A375 (cell line): ENCODE measurements at places on chromosomes 13 and 19. TPM values are rescaled to one million over a fixed set of nuclear protein-coding genes. Genes with fewer than 3 reads are reported as not detected.

The SIX5 gene
- 22.1 and 24.4 TPM in 2 replicates for total RNA-seq

The CCDC122 gene
- total RNA-seq: 4.8 and 5.3 TPM in 2 replicates

The EXOC3L2 gene
- total RNA-seq: 0.53 and 0.72 TPM in 2 replicates

The ZNF554 gene
- total RNA-seq: 2.1 and 2.3 TPM in 2 replicates

The ZNF709 gene
- total RNA-seq: 0.45 and 0.98 TPM in 2 replicates

The MYH14 gene
- 6.8 and 6.9 TPM in 2 replicates for total RNA-seq

The PPP2R1A gene
- 171 and 177 TPM in 2 replicates for total RNA-seq

The CDX2 gene
- total RNA-seq: 0.94 TPM in 1 of 2 replicates, not detected in the other

The TMEM59L gene
- 2.0 and 2.5 TPM in 2 replicates for total RNA-seq

The KPTN gene
- total RNA-seq: 9.9 and 14.9 TPM in 2 replicates

The SRRM5 gene
- 0.29 and 0.30 TPM in 2 replicates for total RNA-seq

The PTPRH gene
- 16.5 and 18.5 TPM in 2 replicates for total RNA-seq

The CRTC1 gene
- 7.3 and 7.5 TPM in 2 replicates for total RNA-seq
